ENCODE measurements at places on chromosomes 4 and X.

GRCh38 chrX:1589356-1590130, 1.9 kb upstream of the AKAP17A start:
- DNase-seq = no peak

DNA sequence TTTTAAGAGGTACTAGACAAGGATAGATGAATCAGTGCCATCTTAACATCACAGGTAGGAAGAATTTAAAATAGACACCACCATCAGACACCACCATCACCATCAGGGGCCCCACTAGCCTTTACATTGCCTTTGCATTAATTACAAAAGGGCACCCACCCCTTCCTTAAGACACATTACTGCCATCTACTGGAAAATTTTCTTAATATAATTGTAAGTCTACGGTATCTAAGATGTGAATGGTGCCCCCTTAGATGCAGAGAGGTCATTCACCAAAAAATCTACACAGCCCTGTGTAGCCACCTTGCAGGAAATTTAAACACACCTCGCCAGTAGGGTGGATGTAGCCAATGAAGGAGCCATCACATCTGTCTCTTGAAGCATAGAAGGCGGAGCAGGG, 184.1 kb downstream of the MID1IP1 start:
- DNase-seq = peak; percentile 19

- DNase-seq = no peak
Observed at GRCh38 chr4:40165916-40166315, 30.9 kb upstream of the RHOH start.

GRCh38 chrX:103124284-103124683, 31.3 kb upstream of the NXF3 start:
- DNase-seq = no peak

GRCh38 chr4:118351851-118352827, 664 bp downstream of the PRSS12 start:
- peak; percentile 13 for DNase-seq

DNA sequence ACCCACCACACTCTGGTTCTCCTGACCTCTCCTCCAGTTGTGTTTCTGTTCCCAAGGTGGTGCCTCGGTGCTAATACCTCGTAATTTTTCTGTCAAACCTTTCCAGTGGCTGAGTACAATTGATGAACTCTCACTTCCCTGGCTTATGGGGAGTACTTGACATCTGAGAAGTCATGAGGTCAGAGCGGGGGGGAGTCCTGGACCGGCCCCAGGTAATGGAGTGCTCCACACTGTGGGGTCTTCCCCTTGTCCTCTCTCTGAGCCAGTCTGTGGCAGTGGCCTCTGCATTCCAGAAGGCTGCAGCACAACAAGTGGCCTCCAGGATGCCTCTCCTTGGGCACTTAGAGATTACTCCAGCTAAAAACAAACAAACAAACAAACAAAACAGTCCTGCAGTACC, 122.5 kb upstream of the TRIM2 start:
- DNase-seq = no peak

GRCh38 chr4:56038487-56039162, 89.9 kb downstream of the CEP135 start:
- DNase-seq = no peak

- DNase-seq = no peak
Observed at GRCh38 chrX:130106071-130106470, 4.2 kb downstream of the ELF4 start.

DNA sequence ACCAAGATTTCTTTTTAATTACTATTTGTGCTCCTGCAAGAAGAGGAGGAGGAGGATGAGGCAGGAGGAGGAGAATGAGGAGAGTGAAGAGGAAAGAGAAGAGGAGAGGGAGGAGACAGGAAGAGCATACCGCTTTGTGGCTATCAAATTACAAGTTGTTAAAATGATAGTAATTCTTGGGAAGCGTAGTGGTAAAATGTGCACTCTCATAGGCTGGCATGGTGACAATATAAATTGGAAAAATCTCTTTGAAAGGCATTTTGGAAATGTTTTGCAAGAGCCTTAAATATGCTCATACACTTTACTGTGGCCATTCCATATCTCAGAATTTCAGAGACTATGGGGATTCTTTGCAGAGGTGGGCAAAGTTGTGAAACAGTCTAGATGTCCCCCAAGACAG, 53.2 kb downstream of the MXRA5 start:
- DNase-seq = no peak
